ENCODE measurements at places on chromosomes 6 and 20.
A peak's percentile ranks its signal among the peaks of the same experiment; 100 is the strongest.

- DNase-seq: no peak
These were observed 218.0 kb upstream of the PREP start for GRCh38 chr6:105620878-105621277.

DNA sequence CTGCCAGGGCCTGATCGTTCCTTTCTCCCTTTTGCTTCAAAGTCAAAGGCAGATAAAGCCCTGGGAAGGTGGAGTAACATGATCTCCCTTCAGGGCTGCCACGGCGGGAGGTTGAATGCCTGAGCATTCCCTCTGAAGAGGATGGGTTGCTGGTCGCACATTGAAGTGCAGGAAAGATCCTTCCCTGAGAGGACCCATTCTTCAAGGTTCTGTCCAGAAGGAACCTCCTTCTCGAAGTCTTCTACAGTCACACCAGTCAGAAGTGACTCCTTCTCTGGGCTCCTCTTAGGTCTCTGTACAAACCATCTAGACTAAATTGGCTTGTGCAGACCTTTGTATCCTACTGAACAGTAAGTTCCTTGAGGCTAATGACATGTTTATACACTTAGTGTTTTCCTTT is 192.6 kb upstream of the VGLL2 start:
- DNase-seq: peak; percentile 75

- DNase-seq: no peak
These were observed 376 bp downstream of the C20orf202 start for GRCh38 chr20:1203630-1204029.

DNA sequence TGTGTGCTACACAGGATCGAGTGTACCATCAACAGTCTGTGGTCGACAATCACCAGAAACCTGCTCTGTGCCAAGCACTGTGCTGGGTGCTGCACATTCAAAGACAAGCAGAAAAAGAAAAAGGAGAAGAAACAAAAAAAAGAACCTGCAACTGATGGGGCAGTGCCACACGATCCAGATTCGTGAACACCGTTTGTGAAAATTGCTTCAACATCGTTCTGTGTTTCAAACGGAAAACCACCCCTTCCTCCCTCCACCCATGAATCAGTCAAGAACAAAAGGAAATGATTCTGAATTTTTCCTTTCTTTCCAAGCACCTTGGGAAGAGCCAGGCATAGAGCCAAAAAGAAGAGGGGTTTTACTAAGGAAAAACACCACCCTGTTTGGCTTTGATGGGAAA is 129.2 kb upstream of the ARID1B start:
- no peak for DNase-seq

DNA sequence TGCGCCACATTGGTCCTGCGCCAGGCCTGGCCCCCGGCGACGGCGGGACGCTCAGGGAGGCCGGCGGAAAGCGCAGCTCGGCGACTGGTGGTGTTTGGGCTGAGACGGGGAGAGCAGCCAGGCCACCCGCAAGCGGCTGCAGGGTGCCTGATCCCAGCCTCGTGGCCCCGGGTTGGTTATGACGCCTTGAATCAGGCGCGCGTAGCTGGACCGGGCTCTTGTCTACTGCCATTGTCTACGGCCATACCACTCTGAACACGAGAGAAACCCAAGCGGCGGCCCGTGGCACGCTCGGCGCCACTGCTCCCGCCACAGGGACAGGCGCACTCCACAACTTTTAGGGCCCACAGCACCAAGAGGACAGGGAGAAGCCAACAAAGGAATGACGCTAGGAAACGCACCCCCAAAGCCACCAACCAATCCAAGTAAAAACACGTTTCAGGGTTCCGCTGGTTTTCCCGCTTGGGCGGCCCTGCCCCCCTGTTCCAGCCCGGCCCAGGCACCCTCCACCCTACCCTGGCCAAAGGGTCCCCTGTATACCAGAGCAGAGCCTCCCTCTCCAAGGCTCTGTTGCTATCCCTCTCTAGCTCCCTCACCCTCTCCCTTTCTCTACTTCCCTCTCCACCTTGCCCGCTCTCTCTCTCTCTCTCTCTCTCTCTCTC is 1849.3 kb upstream of the DEFB115 start:
- DNase-seq: no peak

- DNase-seq: peak; percentile 89
These were observed 6.5 kb upstream of the SLC24A3 start for GRCh38 chr20:19205981-19206396.

GRCh38 chr6:148345176-148345575 is 2.5 kb downstream of the SASH1 start:
- no peak for DNase-seq

DNA sequence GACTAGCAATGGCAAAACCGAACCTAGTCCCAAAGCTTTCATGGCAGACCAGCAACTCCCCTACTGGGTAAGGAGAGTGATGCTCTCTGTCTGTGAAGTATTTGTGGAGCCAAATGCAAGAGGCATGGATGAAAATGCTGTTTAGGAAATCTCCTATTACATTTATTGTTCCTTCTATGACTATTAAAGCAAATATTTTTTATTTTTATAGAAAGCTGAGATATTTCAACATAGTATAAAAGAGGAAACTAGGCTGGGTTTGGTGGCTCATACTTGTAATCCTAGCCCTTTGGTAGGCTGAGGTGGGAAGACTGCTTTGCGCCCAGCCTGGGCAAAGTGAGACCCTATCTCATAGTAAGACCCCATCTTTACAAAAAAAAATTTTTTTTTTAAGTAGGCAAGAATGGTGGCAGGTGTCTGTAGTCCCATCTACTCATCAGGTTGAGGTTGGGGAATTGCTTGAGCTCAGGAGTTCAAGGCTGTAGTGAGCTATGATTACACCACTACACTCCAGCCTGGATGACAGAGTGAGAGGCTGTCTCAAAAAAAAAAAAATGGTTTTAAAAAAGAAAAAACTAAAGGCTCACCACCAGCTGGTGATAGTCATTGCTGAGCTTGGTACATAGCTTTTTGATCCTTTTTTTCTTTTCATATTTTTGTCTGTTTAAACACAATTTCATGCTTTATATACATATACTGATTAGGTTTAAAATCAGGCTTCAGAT is 11.3 kb downstream of the KDM1B start:
- no peak for DNase-seq

DNA sequence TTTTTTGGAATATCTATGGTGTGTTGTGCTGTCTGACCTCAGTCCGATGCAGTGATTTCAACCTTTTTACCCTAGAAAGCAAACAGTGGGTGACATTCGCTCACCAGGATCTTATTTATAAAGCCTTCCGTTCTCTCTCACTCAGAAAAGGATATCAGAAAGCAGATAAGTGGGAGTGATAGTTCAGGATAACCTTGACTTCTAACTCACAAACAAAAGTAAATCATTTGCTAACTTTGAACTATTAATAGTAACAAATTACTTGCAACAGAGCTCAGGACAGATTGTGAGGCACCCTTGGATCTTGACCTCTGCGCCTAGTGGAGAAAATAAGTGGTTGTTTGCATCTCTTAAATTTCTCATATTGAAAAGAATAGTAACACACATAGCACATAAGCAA is 637.1 kb upstream of the CITED2 start:
- DNase-seq: no peak

- DNase-seq: no peak
These were observed 9.1 kb downstream of the SDC4 start for GRCh38 chr20:45339084-45339483.

DNA sequence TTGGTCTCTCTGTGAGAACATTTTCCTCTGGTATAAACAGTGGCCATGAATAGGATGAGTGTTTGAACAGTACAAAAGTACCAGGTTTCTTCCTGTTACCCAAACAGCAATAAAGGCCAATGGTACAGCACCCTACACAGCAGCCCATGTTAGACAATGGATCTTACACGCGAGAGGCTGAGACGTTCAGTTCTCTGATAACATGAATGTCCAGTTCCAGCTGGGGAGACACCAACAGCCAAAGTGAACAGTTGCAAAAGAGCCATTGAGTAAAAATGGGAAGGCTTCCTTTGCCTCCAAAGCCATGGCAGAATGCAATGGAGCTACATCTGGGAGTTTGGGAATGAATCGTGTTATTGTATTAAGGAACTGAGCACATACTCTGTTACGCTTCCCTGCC is 246.8 kb upstream of the SGK1 start:
- DNase-seq: no peak

DNA sequence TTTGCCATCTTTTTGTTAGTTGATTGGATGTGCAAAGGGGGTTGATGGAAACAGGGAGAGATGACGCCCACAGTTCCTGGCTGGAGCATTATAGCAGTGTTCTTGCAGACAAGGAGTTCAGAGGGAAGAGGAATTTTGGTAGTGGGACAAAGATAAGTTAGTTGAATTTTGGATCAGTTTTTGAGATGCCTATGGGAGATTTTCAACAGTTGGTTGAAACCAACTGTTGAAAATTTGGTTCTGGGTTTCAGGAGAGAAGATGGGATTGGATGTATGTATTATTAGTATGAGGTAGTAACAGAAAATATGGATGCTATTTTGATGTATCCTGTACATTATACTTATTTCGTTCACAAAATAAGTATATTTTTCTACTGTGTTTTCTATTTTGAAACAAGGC is 274.2 kb downstream of the CDKAL1 start:
- DNase-seq: no peak

DNA sequence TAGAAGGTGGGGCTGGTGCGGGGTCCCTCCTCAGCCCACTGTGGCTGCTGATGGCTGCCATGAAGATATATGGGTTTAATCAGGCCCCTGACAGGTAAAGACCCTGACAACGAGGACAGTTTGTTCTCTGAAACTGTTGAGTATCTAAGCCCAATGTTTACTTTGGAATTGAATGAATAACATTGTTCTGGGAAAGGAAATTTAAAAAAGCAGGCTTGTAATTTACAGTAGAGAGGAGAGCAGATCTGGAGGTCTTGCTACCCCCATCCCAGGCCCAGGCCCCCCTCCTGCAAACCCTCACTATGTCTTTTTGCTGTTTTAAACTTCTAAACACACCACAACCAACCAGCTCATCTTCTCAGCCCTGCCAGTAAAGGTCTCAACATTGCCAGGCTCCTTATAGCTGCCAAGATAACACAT is 171.3 kb downstream of the CDC5L start:
- DNase-seq: no peak

GRCh38 chr20:17904027-17904426 is 64.6 kb downstream of the SNX5 start:
- DNase-seq: no peak

GRCh38 chr20:12110711-12111110 is 193.0 kb downstream of the BTBD3 start:
- no peak for DNase-seq

DNA sequence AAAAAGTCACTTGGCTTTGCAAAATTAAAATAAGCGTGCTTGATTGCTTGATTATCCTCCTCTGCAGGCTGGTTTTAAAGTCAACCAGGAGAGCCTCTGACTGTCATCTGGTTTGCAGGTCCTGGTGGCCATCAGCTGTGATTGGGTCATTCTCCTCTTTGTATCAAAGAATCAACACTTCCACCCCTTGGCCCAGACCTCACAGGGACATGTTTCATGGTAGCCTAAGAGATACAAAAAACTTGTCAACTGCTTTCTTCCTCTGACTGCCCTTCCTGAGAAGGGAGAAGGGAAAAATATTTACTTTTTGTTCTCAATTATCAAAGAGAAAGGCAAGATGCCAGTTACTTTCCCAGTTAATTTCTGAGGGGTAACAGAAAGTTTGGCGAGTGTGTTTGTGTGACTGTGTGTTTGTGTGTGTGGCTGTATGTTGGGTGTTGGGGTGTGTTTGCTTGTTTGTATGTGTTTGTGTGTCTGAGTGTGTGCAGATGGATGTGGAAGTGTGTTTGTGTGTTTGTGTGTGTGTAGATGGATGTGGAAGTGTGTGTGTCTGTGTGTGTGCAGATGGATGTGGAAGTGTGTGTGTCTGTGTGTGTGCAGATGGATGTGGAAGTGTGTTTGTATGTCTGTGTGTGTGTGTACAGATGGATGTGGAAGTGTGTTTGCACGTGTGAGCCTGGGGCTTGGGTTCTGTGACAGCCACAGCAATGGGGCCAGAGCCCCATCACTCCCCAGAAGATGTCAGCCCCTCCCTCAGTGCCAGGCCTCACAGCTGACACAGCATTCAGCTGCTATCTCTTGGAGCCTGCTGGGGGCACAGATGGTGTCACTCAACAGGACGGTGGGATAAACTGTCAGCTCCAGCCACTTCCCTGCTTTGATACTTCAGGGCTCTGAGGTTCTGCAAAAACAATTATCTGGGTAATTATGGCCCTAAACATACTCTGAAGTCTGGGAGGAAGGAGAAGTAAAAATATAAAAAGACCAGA is 98.6 kb upstream of the RNF24 start:
- DNase-seq: no peak

GRCh38 chr20:22338140-22338708 is 246.1 kb downstream of the FOXA2 start:
- DNase-seq: no peak

- no peak for DNase-seq
These were observed 524.0 kb downstream of the UTRN start for GRCh38 chr6:144809120-144809519.

GRCh38 chr6:111258615-111259088 is 171.3 kb downstream of the SLC16A10 start:
- DNase-seq: no peak

GRCh38 chr20:43749734-43750294 is 23.0 kb upstream of the GTSF1L start:
- peak; percentile 85 for DNase-seq

DNA sequence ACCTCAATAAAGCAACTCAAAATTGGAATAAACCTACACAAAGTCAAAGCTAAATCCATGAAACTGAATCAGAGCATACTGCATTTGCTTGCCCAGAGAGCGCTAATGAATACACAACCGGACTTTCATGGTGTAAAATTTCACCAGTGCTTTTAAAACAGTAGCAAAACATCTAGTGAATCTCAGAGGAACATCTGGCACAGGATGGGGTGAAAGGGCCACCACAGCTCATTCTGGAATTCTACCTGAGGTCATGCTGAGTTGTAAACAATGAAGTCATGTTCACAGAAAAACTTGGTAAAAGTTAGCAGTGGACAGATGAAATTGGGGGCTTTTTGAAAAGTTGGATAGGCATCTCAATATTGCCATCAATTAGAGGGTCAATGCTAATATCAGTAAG is 125.6 kb upstream of the STXBP5 start:
- DNase-seq: no peak

GRCh38 chr6:101762851-101763250 is 369.3 kb downstream of the GRIK2 start:
- DNase-seq: no peak

DNA sequence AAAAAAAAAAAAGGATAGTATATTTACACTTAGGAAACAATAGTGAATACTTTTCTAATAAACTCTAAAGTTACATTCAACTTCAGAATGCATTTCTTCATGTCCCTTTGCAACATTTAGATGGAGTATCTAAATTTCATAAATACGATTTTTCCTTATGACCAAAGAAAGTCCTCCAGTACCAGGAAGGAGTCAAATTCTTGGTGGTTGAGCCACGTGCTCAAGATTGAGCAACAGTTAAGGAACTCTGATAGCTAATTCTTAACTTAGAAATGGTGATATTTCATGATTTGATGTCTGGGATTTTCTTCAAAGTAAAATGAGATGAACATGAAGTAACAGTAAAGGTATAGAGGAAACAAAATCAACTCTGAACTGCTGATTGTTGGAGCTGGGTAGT is 92.7 kb downstream of the SASH1 start:
- no peak for DNase-seq

- no peak for DNase-seq
These were observed 55.1 kb upstream of the MLIP start for GRCh38 chr6:54056105-54056504.

GRCh38 chr6:93418408-93419303 is 703 bp downstream of the EPHA7 start:
- peak; percentile 79 for DNase-seq

Data from GM23338 (cell line).